ENCODE measurements at places on chromosomes 1 and 21.

GRCh38 chr21:28624626-28625025 lies 368.1 kb downstream of the LTN1 start:
- no peak for DNase-seq

- DNase-seq: no peak
Measured at GRCh38 chr1:220873087-220873486, 6.2 kb upstream of the HLX start.

GRCh38 chr21:33914188-33914587 lies 1.4 kb downstream of the ATP5PO start:
- no peak for DNase-seq

DNA sequence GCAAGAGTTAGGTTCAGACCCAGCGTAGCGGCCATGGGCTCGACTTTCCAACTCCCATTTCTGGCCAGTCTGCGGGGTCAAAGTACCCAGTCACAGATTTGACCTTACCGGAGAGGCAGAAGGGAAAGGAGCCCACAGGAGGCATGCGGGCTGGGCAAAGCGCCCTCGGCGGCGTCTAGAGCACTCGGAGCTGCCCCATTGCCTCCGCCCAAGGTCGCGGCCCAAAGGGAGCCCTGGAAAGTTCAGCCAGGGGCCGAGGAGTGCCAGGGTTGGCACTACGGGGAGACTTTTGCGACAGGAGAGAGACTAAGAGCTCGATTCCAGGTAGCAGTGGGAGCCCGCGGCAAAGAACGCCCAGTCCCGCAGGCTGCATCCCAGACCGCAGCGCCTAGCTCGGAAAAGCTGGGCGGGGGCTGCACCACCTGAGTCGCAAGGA lies 896 bp downstream of the KANK4 start:
- no peak for DNase-seq

GRCh38 chr21:26845759-26846035 lies 488 bp upstream of the ADAMTS1 start:
- DNase-seq: no peak

- no peak for DNase-seq
Measured at GRCh38 chr1:206674745-206675175, 9.9 kb upstream of the MAPKAPK2 start.

DNA sequence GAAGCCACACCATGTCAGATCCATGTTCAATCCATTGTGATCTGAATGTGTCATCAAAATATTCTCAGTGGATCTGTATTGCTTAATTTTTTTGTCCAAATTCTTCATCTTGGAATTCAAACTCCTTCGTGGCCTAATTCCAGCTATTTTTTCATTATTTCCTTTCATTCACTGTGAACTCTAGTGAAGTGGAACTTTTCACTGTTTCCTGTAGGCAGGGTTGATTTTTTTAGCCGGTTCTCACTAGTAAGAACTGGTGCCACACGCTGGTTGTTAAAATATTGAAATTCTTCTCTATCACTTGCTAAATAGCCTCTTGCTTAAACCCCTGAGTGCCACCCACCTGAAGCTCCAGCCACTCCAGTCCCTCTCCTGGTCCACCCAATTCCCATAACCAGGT lies 7.6 kb upstream of the S100A11 start:
- no peak for DNase-seq

Measured in stimulated activated CD8-positive, alpha-beta memory T cell treated with anti-CD3 and anti-CD28 coated beads, Interleukin-7, amount 100 ng/mL, for 1 hour (primary cell).